ENCODE measurements at places on chromosomes 4 and X. TPM values are rescaled to one million over a fixed set of nuclear protein-coding genes. Genes with fewer than 3 reads are reported as not detected.
A peak's percentile ranks its signal among the peaks of the same experiment; 100 is the strongest.

DNA sequence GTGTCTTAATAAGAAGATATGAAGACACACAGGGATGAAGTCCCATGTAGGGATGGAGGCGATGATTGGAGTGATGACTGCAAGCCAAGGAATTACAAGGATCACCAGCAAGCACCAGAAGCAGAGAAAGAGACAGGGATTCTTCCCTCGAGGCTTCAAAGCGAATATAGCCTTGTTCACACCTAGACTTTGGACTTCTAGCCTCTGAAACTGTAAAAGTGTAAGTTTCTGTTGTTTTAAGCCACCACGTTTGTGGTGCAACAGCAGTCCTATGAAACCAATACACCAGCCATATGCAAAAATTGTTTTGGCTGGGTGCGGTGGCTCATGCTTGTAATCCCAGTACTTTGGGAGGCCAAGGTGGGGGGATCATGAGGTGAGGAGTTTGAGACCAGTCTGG is 9.8 kb upstream of the PDS5A start:
- DNase-seq = no peak

GRCh38 chrX:41406201-41406600 is 40.9 kb upstream of the NYX start:
- DNase-seq = no peak

DNA sequence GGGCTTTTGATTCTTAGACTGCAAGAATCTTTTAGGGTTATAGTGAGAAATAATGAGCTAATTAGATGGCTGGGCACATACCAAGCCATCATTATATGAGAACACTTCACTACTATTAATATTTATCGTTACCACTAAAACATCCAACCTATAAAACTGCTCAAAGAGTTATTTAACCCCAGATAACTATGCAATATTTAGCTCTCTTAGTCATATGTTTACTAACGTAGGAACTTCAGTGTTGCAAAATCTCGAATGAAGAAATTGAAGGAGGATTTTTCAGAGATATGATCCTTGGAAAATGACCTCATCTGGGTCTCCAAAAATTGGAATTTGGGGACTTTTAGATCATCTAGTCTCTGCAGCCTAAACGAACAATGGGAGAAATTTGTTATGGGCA is 265.0 kb upstream of the RPS6KA3 start:
- no peak for DNase-seq

GRCh38 chrX:11180571-11180970 is 69.4 kb downstream of the HCCS start:
- no peak for DNase-seq

- peak; percentile 53 for DNase-seq
Observed at GRCh38 chrX:39688576-39689375, 409.0 kb downstream of the BCOR start.

GRCh38 chr4:108991551-108992328 is 228.9 kb upstream of the ETNPPL start:
- DNase-seq = no peak

GRCh38 chrX:31670245-31670644 is 598.4 kb upstream of the FTHL17 start:
- no peak for DNase-seq

- no peak for DNase-seq
Observed at GRCh38 chrX:20461576-20461975, 194.9 kb upstream of the RPS6KA3 start.

DNA sequence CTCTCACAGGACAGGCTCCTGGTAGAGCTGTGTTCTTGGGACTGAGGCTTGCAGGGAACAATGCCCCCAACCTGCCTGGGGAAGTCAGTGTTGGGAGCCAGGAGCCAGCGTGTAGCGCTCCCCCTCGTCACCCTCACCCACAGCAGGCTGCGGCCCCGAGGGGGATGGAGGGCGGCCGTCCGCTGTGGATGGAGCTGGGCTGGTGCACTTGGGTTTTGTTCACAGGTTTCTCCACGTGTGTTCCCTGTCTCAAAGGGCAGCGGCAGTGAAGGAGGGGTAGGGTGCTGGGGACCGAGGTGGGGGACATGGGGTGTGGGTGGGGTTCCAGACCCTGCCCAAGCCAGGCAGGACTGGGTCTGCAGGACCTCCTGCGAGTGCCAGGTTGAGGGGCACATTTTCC is 69.1 kb downstream of the RGS12 start:
- DNase-seq = no peak

DNA sequence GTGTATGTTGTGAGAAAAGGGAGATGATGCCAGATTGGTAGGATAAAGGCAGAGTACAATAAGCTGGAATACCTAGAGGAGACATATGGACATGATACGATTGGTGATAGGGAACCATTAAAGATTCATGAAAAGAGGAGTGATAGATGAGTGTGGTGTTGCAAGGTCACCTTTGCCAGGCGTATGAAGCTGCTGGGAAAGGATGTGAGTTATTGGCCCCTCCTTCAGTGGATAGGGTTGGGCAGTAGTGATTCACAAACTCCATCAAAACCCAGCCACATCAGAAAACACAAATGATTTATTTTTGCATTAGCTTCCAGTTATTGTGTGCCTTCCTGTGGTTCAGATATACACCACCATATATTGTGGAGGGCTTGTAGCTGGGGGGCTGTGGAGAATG is 34.3 kb downstream of the TMEM164 start:
- no peak for DNase-seq

DNA sequence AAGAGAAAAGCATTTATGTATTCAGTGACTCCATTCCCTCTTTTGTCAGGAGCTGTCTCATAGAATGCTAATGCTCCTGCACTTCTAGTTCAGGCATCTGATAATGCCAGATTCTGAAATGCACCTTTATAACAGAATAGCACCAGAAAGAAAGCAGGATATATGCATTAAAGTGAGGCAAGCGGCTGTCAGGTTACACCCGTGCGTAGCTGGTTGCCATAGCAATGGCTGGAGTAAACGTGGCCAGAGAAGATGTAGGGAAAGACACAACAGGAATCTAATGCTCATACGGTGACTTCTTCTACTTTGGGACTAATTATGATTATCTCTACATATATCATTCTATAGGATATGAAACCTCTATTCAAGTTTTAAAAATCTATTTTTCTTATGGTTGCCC is 5.9 kb downstream of the EMCN start:
- no peak for DNase-seq

MAD2L1 gene
- total RNA-seq = 104 TPM

CWH43 gene
- total RNA-seq = not detected

SHROOM2 gene
- not detected for total RNA-seq

STS gene
- 0.50 TPM for total RNA-seq

ZNF711 gene
- total RNA-seq = 0.90 TPM
